ENCODE measurements at places on chromosomes 4 and X.

DNA sequence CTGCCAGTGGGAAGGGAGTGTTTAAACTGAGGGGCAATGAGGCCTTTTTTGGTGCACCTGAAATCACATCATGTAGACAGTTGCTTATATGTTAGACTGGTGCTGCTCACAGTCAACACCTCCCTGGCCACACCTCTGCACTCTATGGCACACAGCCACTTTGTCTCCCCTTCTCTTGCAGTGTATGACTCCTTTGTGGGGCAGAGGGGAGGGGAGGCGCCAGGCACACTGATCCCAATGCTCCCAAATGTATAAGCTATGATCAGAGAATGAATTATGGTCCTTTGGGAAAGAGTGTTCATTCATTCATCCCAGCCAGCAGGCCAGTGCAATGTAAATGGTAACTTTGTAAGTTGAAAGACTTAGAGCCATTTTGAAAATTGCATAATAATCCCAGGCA lies 4.6 kb upstream of the GPC3 start:
- DNase-seq, result no peak

DNA sequence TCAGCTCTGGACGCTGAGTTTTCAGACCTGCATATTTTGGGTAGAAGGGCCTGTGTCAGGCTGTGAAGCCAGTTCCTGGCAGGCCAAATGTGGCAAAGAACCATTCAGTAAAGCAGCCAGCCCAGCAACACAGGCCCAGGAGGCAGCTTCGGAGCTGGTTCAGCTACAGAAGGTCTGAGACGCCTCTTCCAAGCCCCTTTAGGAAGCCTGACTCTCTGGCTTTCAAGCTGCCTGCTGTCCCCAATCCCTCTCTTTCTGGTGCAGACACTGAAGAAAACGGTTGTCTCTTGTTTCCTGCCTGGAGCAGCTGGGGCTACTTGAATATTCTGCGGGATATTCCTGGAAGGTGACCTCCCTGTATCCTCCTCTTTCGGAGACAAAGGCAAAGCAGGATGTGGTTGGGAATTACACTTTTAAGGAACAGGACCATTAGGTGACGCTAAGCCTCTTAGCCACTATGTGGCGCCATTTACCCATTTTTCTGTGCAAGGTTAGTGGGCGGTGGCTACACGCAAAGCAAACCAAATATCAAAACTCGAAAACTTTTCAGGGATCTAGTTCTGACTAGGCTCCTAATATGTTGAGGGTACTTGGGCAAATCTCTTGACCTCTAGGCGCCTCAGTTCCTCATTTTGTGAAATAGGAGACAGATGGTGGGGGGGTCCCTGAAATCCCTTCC lies 47.2 kb upstream of the LAS1L start:
- DNase-seq, result peak; percentile 23

- no peak for DNase-seq
Observed at GRCh38 chrX:69264158-69264581, 98.9 kb upstream of the PJA1 start.

DNA sequence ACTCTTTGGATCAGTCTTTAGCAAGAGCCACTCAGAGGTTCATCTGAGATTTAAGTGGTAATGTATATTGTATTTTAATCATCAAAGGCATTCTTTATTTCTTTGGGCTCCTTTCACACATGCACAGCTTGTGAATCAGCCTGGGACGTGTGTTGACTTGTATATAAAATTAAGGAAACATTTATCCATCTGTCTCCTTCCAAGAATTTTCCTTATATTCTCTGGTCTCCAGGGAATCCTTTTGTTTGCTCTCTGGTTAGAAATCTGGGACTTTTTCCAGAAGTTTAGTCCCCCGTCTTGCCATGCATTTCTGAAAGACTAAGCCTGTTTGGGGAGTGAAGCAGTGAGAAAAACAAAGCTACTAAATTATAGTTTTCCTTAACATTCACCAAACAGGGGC lies 212.3 kb downstream of the DCAF12L2 start:
- no peak for DNase-seq

- no peak for DNase-seq
Observed at GRCh38 chr4:4913628-4914027, 54.2 kb downstream of the MSX1 start.

GRCh38 chrX:20267931-20268701 lies 1.4 kb upstream of the RPS6KA3 start:
- DNase-seq, result no peak

- DNase-seq, result no peak
Observed at GRCh38 chrX:80317646-80318045, 102.6 kb upstream of the TENT5D start.

- DNase-seq, result no peak
Observed at GRCh38 chr4:60897415-60897814, 302.7 kb upstream of the ADGRL3 start.

DNA sequence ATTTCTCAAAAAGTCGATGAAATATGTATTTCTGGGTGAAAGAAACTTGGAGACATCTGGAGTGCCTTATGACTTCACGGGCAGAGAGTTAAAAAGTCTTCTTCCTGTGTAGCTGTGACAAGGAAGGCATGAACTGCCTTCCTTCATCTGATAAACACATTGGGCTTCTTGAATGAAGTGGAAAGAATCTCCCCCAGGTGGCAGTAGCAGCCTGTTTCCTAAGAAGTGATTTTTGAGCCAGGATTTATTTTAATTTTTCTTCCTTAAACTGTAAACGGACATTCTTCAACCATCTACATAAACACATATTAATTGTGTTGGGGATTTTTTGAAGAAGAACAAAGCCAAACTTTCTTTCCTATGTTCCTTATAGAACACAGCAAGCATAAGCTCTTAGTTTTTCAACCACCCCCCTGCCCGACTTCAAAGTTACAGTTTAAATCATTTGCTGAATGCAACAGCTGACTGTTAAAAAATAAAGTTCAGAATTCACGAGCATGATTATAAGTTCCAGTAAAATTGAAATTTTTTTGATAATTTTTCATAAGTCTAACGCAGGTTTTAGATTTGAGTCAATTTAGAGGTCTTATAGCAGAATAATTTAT lies 980 bp upstream of the GIMD1 start:
- no peak for DNase-seq

DNA sequence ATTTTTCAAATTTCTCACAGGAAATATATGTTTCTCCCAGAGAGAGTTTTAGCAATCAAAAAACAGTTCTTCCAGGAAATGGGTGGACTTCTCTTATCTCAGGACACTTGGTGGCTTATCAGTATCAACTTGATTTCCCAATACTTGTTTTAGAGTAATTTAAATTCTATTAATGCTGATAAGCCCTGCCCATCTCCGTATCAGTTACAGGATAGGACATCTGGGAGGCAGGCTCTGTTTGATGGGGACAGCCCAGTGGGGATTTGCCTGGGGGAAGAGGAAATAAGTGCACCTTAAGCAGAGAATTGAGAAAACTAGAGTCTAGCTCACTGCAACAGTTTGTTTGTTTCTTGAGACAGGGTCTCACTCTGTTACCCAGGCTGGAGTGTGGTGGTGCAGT lies 43.2 kb upstream of the PDGFRA start:
- no peak for DNase-seq

GRCh38 chr4:80322716-80323115 lies 12.8 kb upstream of the CFAP299 start:
- DNase-seq, result no peak

DNA sequence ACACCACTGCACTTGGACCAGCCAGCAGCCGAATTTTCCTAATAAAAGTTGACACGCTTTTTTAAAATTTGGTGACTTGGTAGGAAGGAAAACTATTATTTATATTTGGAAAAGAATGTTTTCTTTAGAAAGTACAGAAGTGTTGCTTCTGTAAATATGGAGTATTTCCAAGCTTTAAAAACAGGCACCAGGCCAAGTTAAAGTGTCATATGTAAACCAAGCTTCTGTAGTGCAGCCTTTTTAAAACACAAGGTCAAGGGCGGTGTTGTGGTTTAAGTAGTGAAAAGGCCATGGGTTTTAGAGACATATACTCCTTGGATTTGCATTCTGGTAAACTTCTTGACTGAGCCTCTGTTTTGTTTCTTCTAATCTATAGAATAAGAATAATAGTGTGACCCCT lies 62.7 kb downstream of the TRIM2 start:
- no peak for DNase-seq

All from stimulated activated CD4-positive, alpha-beta T cell treated with anti-CD3 and anti-CD28 coated beads, TNF-alpha, amount 100 ng/mL, for 48 hours (primary cell).